ENCODE measurements at places on chromosomes 7 and 10.

- no peak for DNase-seq
Observed at GRCh38 chr10:69467928-69468750, 16.9 kb downstream of the TSPAN15 start.

- DNase-seq = no peak
Observed at GRCh38 chr10:76021398-76021797, 590.0 kb downstream of the LRMDA start.

- no peak for DNase-seq
Observed at GRCh38 chr10:60003651-60004523, 97.5 kb upstream of the CCDC6 start.

DNA sequence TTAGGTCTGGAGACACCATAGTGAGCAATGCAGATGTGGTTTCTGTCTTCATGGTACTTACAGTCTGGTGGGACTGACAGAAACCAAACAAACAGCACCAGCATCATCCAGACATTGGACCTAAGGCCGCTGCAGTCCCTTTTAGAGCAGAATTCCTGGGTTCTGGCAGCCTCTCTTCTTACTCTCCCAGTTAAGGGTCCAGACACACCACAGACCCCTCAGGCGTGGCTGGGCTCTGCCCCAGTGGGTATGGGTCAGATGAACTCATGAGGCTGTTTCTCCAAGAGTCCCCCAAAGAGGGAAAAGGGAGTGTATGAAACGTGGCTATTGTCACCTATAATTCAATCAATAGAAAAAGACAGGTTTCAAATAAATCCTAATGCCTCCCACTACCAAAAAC is 31.3 kb downstream of the PRLHR start:
- DNase-seq = no peak

GRCh38 chr10:5551531-5552375 is 27.0 kb downstream of the CALML3 start:
- no peak for DNase-seq

DNA sequence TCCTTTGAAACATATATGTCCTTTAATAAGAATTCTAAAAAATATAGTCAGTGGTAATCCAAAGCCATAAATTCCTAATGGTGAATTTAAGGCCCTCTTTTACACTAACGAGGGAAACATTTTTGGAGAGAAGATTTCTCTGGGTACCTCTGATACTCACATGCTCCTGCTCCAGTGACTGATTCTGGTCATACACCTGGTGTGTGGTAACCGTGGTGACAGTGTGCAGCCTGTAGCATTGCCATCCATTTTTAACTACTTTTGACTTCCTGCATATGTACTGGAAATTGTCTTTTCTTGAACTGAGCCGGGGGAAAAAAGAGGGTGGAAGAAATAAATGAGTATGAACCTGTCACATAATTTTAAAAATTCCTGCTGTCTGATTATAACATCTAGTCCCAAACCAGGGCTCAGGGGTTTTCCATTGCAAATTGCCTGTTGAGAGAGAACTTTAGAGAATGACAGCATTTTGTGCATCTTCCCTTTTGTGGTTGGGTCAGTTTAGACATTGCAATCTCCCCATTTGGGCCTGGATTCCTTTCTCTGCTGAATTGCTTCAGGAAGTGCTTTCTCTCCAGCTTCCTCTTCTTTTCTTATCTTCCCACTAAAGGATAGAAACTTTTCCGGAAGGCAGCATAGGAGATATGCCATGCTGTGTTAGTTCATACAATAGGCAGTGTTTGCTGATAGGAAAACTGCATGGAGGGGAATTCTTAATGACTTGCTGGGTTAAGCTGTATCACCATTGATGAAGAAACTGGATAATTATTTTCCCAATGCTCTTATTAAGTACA is 125.5 kb downstream of the GRM3 start:
- DNase-seq = no peak
